ENCODE measurements at places on chromosomes 6 and 20.

- DNase-seq, result no peak
These were observed 305.5 kb downstream of the FOXC1 start for GRCh38 chr6:1915226-1915625.

DNA sequence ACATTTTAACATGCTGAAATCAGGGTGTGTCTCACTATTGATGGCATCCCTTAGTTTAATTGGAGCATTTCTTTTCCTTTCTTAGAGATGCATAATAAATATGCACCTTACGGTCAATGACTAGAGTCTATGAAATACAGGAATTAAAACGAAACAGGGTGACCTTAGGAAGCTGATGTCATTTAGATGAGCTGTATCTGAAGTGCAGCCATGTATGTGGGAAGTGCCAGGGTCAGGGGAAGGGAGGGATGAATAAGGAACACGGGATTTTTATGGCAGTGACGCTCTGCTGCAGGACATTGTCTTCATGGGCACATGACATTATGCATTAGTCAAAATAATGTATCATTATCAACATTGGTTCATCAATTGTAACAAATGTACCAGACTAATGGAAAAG, 84.0 kb downstream of the AGPAT4 start:
- no peak for DNase-seq

DNA sequence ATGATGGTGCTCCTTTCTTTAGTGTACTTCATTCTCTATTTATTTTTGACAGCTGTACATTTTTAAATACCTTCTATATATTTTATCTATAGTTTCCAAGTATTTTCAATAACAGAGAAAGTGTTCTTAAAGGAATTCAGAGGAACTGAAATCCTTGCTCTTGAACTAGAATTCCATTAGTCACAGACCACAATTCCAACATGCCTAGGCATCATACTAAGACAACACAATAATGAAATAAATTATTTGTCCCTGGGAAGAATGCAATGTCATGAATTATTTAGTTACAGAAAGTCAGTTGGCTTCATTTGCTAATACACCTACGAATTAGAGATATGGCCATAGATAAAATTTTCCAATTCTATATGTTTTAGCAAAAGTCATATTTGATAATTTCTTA, 671.2 kb downstream of the EPHA7 start:
- DNase-seq, result no peak

DNA sequence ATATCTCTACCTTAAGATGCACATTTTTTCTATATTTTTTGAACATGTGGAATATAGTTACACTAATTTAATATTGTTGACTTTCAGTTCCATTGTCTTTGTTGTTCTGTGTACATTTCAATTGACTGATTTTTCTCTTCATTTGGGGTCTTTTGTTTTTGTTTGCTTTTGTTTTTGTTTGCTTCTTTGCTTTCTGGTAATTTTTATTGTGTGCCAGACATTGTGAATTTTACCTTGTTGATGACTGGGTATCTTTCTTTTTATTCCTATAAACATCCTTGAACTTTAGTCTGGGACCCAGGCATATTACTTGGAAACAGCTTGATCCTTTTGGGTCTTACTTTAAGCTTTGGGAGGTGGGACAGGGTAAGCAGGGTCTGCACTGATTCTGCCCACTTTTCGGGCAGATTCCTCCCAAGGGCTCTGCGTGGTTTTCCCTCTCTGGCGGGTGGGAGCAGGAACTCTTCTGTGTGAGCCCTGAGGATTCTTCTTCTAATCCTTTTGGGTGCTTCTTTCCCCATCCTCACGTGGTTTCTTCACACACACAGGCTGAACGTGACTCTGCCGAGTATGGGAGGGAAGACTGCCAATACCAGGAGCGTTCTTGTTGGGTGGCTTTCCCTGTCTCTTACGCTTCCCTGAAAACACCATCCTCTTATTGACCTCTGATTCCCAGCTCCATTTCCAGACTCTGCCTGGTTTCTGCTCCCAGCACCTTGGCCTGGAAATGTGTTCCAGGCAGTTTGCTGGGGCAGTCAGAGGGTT, 200.5 kb downstream of the ARID1B start:
- no peak for DNase-seq

DNA sequence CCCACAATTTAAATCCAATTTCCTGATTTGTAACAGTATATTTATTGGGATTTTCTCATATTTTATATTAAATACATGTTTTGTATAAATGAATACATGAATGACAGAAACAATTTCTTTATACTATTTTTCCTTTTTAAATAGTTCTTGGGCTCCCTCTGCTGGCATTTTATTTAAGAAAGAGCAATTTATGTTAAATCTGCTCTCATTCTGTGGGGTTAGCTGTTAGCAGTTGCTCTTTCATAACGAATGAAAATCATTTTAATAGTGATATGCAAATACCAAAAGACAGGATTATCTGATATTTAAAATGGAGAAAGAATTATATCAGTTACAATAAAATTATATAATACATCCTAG, 118.3 kb downstream of the RALGAPA2 start:
- DNase-seq, result no peak

GRCh38 chr6:110063594-110064263, 85.6 kb downstream of the GPR6 start:
- peak; percentile 3 for DNase-seq

GRCh38 chr20:36988494-36988966, 37.0 kb upstream of the SAMHD1 start:
- no peak for DNase-seq

- no peak for DNase-seq
These were observed 9.3 kb upstream of the LAMA5 start for GRCh38 chr20:62376112-62377063.

- DNase-seq, result no peak
These were observed 970.5 kb upstream of the SLC35B3 start for GRCh38 chr6:9405825-9406224.

DNA sequence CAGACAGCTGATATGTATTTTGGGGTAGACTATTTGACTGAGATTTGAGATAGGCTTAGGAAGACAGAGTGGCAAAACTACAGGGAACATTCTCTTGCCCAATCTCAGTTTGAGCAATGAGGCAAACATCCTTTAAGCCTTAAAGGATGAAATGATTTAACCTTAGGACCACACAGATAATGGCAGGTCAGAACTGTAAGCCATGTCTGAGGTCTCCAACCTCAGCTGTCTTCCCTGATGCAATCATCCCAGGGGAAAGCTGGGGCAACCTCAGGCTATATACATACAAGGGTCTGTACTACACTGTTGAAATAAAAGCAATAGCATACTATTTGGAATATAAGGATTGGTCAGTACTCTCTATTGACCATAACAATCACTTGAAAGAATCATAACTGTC, 83.8 kb upstream of the NUP153 start:
- no peak for DNase-seq

DNA sequence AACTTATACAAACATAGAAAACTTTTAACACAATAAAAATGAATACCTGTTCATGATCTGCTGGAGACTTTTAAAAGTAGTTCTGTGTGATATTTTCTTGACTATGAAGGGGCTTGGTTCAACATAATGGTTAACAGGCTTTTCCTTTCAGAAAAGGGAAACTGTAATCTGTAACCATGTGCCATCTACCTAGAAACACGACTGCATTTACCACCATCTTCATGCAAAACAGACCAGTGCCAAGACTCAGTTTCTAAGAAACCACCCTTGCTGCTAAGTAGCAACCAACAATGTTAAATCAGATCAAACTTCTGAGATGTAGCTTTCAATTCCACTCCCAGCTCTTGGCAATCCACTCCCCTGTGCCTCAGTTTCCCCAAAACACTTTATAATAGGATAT, 15.7 kb downstream of the STAU1 start:
- DNase-seq, result no peak

DNA sequence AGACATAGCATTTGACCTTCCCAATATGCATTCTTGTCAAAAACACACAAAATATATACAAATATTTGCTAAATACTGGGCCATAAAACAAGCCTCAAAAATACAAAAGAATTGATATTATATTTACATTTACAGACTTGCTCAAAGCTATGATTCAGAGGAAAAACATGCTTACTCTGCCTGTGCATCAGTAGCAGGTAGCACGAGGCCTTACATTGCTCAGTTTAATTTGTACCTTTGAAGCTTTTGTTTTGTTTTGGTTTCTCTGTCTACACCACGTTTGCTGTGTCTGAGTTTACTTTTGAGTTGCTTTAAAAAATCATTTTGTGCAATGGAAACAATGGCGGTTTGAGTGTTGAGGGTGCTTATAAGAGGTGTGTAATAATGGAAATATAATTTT, 99.3 kb downstream of the PHF3 start:
- DNase-seq, result no peak

- DNase-seq, result no peak
These were observed 17.8 kb downstream of the BTBD3 start for GRCh38 chr20:11935212-11936154.

GRCh38 chr6:35500782-35501181, 3.9 kb upstream of the TEAD3 start:
- DNase-seq, result no peak

DNA sequence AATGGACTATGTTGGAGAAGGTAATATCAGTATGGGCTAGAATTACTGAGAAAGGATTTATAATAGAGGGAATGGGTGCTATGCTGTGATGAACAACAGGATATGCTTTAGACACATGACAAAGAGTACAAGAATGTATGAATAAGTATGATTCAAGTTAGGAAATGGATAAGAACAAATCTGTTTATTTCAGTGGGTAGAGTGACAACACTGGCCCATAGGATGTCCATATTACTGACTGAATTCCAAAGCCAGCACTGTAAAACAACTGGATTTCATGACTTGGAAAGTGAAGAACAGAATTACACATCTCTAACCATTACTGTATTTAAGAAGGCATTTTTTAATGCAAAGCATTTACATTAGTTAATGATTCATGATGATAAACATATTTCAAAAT, 35.9 kb downstream of the EPM2A start:
- no peak for DNase-seq

Measured in stimulated activated CD8-positive, alpha-beta memory T cell treated with anti-CD3 and anti-CD28 coated beads, Interleukin-2, amount 100 ng/mL, for 48 hours (primary cell).